Activated T-cell treated with anti-CD3 and anti-CD28 coated beads, Interleukin-2, amount 50 U/mL, for 48 hours (primary cell): ENCODE measurements at places on chromosomes 2 and 18.

- no peak for DNase-seq
These were observed 76.0 kb downstream of the FAM124B start for GRCh38 chr2:224325941-224326340.

- no peak for DNase-seq
These were observed 592 bp upstream of the MARS2 start for GRCh38 chr2:197704434-197705120.

DNA sequence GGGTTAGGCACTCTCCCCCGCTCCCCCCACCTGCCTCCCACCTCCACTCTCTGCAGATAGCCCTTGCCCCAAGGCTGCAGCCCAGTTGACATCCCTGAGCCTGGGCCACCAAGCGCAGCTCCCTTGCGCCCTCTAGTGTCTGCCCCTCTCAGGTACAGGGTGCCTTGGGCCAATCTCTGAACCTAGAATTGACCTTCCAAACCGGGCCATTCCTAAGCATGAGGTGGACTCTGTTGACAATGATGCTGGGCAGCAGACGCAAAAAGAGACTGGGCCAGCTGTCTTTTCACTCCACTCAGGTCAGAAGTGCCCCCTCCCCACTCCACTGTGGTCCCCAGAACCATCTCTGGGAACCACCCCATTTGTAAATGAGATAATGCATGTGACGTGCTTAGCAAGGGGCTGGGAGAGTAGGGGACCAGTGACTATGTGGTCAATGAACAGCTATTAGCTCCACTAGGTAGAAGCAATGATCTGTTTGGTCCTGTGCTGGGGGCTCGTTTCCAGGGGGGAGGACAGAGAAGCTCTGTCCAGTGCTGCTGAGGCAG, 43.3 kb upstream of the PLB1 start:
- DNase-seq: peak; percentile 92

GRCh38 chr2:37344453-37345361, at the start of gene QPCT:
TSS of gene QPCT (plus strand) at chr2:37344630. CDS start at chr2:37344732, 102 bp downstream.
- peak; percentile 77 for DNase-seq

DNA sequence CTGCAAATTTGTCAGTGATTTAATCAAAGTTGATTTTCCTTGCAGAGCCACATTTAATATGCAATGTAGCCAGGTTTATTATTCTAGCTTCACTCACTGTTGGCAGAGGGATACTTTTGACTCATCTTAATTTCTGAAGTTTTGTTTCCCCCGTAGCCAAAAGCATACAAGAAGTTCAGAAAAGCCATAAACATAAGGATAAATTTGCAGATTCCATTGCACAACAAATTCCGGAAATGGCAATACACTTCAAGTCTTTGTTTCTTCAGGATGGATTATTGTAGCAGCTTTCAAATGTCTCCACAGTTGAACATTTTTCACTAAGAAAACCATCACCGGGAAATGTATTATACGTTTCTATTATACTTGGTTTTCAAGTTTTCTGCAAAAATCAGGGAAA, 88.0 kb upstream of the ZCCHC2 start:
- DNase-seq: no peak

- no peak for DNase-seq
These were observed 5.3 kb upstream of the TMEM185B start for GRCh38 chr2:120228503-120228902.

GRCh38 chr2:64605026-64605471, 48.7 kb downstream of the SERTAD2 start:
- no peak for DNase-seq

- DNase-seq: no peak
These were observed 129.8 kb upstream of the SH3BP4 start for GRCh38 chr2:234821946-234822475.

- no peak for DNase-seq
These were observed 463.3 kb downstream of the STK39 start for GRCh38 chr2:167784084-167784425.

DNA sequence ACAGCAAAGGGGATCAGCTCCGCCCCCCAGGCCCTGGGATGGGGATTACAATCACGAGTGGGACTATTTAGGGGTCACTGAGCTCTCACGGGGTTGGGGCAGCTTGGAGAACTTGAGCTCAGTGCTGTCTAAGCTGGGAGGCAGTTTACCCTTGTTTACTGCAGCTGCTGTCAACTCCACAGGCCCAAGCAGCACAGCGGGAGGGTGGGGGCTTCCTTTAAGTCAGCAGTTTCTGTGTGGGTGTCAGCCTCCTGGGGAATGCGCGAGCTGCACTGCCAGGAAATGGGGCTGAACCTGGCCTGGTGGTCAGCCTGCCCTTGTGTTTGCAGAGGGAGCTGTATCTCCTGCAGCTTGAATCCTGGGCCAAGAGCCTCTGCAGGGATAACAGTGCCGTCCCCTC, 29.8 kb downstream of the TOGARAM2 start:
- peak; percentile 54 for DNase-seq

DNA sequence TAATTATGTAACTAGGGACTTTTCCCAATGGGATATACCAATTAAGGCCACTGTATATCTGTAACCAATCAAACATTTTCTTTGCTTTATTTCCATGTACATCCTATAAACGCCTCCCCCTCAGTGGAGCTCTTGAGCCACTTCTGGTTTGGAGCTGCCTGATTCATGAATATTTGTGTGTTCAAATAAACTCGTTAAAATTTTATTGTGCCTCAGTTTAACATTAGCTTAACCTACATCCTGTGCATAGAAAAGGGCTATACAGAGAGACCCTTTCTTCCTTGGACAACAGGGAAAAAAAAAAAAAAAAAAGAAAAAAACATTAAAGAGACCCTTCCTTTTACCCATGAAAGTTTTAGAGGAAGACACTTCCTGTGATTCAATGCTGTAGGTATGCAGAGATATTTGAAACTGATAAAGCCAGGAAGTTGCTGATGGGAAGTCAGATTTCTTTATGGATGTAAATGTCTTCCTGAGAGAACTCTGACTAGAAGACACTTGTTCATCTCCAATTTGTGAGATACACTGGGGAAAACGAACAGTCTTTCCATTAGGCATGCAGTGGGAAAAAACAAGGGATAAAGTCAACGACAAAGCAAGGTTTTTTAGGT, 614.6 kb upstream of the SOX11 start:
- DNase-seq: no peak

GRCh38 chr2:149587950-149588487, 444 bp upstream of the MMADHC start:
- no peak for DNase-seq

- no peak for DNase-seq
These were observed 63.2 kb downstream of the PRKCE start for GRCh38 chr2:45714679-45715078.

GRCh38 chr2:6880200-6880733, 2.7 kb downstream of the RSAD2 start:
- DNase-seq: no peak

- no peak for DNase-seq
These were observed 50.5 kb downstream of the MBD5 start for GRCh38 chr2:148071351-148071750.

GRCh38 chr2:201228271-201228911, 31.9 kb upstream of the CASP8 start:
- DNase-seq: no peak

GRCh38 chr2:86335865-86336674, 1.4 kb downstream of the REEP1 start:
- no peak for DNase-seq

GRCh38 chr18:74252039-74252395, 39.7 kb downstream of the CYB5A start:
- peak; percentile 39 for DNase-seq

DNA sequence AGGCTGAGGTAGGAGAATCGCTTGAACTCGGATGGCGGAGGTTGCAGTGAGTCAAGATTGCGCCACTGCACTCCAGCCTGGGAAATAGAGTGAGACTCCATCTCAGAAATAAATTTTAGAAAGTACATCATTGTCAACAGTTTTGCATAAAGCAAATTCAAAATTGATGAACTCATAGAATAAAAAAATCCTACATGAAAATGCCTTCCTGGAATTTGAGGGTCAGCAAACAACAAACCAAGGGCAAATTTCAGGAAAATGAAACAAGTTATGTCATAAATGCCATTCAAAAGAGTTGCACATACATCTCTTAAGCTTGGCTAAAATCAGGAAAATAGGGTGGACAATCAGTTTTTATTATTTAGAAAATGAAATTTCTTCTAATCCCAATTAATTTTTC, 45.1 kb downstream of the COL5A2 start:
- no peak for DNase-seq

DNA sequence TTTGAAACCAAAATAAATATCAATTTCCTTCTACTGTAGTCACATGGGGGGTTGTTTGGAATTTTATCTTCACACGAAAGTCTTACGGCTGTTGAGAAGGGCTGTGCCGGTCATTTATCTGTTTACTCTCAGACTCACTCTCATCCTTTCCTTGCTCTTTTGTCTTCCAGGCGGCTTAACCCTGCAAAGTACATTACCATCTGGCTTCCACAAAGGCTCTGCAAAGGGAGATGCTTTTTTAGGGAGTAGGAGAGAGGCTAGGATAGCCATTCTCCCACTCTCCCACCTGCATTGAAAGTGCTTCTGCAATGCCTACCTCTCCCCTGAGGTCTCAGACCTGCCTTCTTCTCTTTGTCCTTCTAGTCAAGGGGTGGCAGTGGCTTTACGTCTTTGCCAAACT, 247.6 kb downstream of the MEIS1 start:
- DNase-seq: no peak

- DNase-seq: no peak
These were observed 309.3 kb upstream of the MYT1L start for GRCh38 chr2:2640371-2640770.

DNA sequence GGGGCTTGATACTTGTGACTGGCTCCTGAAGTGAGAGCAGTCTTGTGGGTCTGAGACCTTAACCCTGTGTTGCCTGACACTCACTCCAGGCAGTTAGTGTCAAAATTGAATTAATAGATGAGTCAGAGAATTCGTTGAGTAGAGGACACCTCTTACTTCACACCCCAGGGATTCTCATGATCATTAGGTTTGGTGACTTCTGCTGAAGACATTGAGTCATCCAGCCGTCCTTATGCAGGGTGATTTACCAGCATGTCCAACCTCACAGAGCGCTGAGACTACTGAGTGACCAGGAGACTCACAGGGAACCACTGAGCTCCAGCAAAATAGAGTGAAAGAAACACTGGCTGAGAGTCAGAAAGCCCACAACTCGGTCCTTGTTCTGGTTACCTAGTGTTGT, 36.0 kb upstream of the EVA1A start:
- DNase-seq: no peak

DNA sequence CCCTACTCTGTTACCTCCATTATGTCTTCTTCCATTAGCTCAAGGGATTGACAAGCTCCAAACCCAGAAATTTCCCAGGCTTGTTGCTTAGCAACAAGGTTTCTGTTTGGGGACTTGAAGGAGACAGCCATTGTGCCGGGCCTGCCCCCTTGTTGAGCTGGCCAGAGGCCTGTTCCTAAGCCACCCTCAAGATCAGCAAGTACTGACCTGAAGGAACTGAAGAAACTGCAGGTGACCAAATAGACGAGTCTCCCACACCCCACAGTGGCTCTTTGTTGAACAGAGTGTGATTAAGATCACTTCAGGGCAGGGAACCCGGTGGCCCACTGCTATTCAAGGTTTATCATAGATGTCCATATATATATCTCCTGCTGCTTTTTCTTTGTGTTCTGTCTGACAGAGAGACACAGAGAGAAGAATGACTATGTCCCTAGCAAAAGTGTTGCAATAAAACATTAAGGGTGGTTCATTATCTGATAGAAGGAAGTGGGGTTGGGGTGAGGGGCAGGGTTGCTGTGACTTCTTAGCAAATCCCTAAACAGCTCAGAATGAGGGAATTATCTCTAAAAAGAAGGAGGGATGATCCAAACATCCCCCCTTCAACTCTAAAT, 69.2 kb downstream of the RNF144A start:
- no peak for DNase-seq

DNA sequence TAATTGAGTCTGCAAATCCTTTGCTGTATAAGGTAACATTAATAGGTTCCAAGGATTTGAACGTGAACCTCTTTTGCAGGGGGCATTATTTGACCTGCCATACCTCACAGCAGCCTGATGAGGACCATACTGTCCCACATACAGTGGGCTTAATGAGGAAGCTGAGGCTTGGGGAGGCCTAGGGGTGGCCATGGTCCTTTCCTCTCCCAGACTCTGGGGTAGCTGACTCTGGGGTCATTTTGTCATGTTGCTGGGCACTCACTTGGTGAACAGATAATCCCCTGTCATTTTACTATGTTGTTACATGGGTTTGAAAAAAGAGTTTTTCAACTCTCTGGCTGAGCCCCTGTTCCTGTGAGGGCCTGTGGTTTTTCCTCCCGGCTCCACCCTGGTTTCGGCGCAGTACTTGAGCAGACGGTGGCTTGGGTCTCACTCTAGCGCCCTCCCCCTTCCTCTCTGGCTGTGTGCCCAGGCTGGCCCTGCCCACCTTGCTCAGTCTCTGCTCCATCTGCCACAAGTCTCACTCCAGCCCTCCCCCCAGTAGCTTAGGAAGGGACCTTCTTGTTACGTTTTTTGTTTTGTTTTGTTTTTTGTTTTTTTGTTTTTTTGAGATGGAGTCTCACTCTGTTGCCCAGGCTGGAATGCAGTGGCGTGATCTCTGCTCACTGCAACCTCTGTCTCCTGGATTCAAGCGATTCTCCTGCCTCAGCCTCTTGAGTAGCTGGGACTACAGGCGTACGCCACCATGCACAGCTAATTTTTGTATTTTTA, 21.0 kb downstream of the INPP4A start:
- peak; percentile 69 for DNase-seq

DNA sequence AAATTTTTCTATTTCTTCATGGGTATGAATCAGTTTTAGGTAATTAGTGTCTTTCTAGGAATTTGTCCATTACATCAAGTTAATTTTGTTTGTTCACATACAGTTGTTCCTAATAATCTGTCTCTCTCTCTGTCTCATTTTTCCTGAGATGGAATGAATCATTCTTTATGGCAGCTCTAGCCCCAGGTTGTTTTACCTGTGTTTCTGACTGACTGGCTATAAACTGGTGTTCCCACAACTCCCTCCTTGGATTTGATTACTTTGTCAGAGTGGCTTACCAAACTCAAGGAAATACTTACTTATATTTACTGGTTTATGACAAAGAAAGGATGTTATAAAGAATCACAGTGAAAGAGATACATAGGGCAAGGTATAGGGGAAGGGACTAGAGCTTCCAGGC, 15.1 kb downstream of the ADNP2 start:
- DNase-seq: no peak

DNA sequence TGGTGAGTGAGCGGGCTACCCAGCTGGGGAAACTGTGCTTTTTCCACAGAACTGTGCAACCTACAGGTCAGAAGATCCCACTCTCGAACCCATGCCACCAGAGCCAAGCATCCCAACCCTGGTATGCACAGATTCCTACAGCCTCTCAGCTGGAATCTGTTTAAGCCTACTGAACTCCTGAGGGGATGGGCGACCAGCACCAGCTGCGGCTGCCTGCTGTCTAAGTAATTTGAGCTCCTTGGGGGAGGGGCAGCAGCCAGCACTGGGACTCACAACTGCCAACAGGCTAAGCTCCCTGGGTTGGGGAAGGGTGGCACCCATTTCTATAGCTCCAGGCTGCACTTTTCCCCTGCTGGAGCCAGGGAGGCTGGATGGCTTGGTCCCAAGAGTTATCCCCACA, 11.8 kb downstream of the CYP27C1 start:
- no peak for DNase-seq

GRCh38 chr2:155947069-155947468, 385.5 kb downstream of the NR4A2 start:
- DNase-seq: no peak

GRCh38 chr18:58217052-58217451, 173.0 kb downstream of the NEDD4L start:
- no peak for DNase-seq

GRCh38 chr18:25443776-25444175, 91.8 kb upstream of the ZNF521 start:
- no peak for DNase-seq
